ENCODE measurements at places on chromosomes 7 and 10.

DNA sequence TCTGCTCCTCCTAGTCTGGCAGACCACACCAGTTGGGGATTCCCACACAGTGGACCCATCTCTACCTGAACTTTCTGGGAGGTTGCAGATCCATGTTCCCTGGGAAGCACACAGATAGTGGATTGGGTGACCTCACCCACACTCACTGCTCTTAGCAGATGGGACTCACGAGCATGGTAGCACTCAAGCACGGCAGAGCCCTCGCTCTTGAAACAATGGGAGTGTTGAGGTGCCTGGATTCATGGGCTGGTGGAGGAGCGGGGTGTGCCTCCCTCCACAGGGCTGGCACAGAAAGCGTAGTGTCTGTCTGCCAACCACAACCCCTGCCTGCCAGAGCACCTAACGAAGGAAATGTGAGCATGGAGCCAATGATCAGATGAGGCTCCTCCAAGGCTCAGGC lies 568.0 kb downstream of the POM121L12 start:
- DNase-seq = no peak

GRCh38 chr7:159042103-159042502 lies 102.6 kb downstream of the VIPR2 start:
- no peak for DNase-seq

- DNase-seq = no peak
Measured at GRCh38 chr7:158991824-158992621, 135.7 kb downstream of the DYNC2I1 start.

GRCh38 chr10:117014835-117015234 lies 9.8 kb upstream of the SHTN1 start:
- no peak for DNase-seq

Data from activated naive CD4-positive, alpha-beta T cell (primary cell).